ENCODE measurements at places on chromosomes 3 and 15.

- no peak for DNase-seq
Observed at GRCh38 chr15:52422001-52422400, 106.7 kb downstream of the MYO5A start.

GRCh38 chr3:169945313-169945712 is 21.3 kb upstream of the SEC62 start:
- DNase-seq: no peak

GRCh38 chr3:24048843-24049242 is 103.8 kb downstream of the NR1D2 start:
- no peak for DNase-seq

DNA sequence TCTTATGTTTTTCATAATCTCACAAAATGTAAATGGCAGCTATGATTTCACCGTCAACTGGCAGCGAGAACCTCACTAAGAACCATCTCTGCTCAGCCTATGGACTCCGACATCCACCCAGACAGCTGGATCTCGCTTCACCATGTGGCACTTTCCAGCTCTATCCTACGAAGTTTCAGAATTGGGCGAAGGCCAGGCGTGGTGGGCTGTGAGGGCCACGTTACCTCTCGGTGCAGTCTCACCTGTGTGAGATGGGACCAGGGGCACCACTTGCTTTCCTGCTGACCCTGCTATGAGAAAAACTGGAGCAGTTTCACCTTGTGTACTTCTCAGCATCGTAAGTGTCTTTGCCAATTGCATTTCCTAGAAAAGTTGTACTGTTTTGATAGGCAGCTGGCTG is 32.3 kb downstream of the CHDH start:
- no peak for DNase-seq

GRCh38 chr3:100033903-100034471 is 80.3 kb downstream of the FILIP1L start:
- no peak for DNase-seq

- no peak for DNase-seq
Observed at GRCh38 chr15:54150255-54150654, 172.0 kb downstream of the UNC13C start.

GRCh38 chr3:98501270-98501669 is 3.8 kb downstream of the OR5K2 start:
- DNase-seq: no peak

DNA sequence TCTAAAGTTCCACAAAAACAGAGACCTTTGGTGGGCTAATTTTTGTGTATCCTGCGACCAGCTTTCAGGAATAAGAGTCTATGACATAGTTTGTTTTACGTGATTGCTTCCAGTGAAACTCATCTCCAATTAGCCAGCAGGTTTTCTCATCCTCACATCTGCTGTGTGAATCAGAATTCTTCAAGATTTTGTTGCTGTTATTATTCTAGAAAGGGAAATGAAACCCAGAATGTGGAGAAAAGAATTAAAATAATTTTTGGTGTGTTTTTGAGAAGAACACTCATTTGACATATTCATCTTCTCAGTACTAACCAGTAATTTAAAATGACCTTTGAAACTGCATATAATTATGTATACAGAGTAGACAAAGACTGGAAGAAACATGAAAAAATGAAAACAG is 175.9 kb downstream of the USP13 start:
- no peak for DNase-seq

DNA sequence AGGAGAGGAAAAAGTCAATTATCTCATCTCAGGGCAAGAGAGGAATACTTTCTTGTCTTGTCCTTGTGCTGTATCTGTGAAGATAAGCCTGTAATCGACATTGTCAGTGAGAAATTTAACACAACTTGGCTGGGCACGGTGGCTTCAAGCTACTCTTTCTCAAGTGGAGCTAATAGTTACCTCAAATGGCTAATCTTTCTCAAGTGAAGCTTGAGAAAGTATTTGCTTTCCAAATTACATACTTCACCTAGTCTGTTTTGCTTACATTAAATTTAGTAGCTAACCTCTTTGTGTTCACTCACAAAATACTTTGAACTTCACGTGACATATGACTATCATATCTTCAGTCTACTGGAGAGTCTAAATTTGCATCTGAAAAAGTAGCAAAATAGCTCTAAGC is 48.3 kb upstream of the B3GALNT1 start:
- DNase-seq: no peak

- no peak for DNase-seq
Observed at GRCh38 chr3:65556934-65557577, 481.7 kb downstream of the MAGI1 start.

- DNase-seq: no peak
Observed at GRCh38 chr3:188339410-188340295, 185.7 kb downstream of the LPP start.

DNA sequence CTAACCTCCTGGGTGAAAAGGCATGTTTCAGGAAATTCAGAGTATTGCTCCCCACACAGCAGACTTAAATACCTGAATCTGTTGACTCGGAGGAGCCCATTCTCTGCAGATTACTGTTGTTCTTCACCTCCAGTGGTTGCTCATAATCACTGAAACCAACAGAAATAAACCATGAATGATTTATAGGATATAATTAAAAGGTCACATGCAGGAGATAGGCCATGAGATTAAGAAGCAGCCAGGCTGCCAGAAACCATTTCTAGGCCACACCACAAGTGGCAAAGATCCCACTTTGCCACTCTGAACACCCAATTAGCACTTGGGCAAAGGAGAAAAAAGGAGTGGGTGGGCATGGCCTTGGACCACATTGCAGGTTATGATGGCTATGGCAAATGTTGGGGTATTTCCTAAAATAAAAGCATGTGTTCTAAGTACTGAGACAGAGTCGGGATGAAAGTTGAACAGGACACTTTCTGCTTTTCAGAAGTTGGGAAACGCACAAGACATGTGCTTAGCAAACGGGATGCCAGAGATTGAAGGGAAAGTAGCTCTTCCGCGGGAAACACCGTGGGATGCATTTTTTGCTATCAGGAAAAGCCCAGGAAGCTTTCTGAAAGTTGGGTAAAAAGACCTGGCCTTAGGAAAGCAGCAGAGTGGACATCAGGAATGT is 1.5 kb downstream of the CDC25A start:
- no peak for DNase-seq

GRCh38 chr3:9955611-9956352 is 3.6 kb upstream of the PRRT3 start:
- no peak for DNase-seq

DNA sequence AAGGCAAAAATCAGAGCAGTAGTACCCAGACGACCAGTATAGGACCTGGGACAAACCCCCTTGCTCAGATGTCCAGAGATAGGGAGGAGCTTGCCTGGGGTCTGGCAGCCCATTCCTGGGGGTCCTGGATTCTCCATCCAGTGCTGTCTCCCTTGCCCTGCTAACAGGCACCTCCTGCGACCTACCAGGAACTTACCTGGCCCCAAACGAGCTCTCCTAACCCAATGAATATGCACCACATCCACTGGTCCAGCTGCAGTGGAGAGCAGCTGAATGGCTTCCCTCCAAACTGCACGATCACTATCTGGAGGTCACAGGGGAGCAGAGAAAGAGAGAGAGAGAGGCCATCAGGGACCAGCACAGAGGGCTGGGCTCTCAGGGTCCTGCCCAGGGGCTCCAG is 19.1 kb upstream of the SEC13 start:
- no peak for DNase-seq

- no peak for DNase-seq
Observed at GRCh38 chr15:32763295-32763694, 45.5 kb downstream of the GREM1 start.

GRCh38 chr15:53746101-53746500 is 13.4 kb downstream of the WDR72 start:
- DNase-seq: no peak

GRCh38 chr15:66894986-66895780 is 170.2 kb upstream of the SMAD3 start:
- DNase-seq: no peak

GRCh38 chr15:87345961-87346360 is 910.6 kb downstream of the NTRK3 start:
- no peak for DNase-seq

GRCh38 chr15:85024509-85025336 is 43.1 kb downstream of the PDE8A start:
- no peak for DNase-seq

DNA sequence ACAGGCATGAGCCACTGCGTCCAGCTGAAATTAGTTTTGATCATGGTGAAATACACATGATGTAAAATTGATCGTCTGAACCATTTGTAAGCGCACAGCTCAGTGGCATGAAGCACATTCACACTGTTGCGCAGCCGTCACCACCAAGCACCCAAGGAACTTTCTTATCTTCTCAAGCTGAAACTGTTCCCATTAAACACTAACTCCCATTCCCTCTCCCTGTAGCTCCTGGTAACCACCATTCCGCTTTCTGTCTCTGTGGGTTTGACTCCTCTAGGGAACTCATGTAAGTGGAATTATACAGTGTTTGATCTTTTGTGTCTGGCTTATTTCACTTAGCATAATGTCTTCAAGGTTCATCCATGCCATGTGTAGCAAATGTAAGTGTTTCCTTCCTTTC is 62.3 kb downstream of the FBLN2 start:
- DNase-seq: no peak

DNA sequence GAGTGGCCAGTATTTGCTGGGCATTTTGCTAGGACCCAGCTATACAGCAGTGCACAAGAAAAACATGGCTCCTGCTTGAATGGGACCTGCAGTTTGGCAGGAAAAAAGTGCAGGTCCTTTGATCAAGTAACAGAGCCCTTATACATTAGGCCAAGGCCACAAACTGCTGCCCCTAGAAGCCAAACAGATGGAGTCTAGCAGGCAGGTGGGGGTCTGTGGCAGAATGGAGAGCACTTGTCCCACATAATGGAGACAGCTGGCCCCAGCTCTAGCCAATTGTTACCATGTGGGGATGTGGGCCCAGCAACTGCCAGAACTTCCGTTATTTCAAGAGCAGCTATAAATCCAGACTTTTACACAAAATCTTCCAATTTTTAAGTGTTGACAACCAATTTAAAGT is 79.3 kb downstream of the SHQ1 start:
- no peak for DNase-seq

- DNase-seq: no peak
Observed at GRCh38 chr15:58313304-58313703, 118.5 kb upstream of the LIPC start.

- peak; percentile 10 for DNase-seq
Observed at GRCh38 chr3:169966951-169967915, 626 bp downstream of the SEC62 start.

GRCh38 chr15:66156310-66156975 is 97.1 kb downstream of the MEGF11 start:
- DNase-seq: no peak

DNA sequence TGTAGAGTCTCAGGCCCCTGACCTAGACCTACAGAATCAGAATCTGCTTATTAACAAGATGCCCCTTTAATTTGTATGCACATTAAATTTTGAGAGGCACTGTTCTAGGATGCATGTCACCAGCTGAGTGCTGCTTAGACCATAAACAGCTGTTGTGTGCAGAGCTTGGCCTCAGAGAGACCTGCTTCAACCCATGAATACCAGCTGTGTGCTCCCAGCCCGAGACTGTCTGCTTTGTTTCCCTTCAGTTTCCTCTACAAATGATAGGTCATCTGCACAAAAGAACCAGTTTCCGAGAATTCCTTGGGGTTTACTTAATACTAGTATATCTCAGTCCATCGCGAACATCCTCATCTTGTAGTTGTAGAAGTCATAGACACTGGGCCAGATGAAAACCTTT is 158.5 kb upstream of the PFN2 start:
- no peak for DNase-seq

GRCh38 chr15:58924327-58924726 is 9.2 kb downstream of the SLTM start:
- no peak for DNase-seq

DNA sequence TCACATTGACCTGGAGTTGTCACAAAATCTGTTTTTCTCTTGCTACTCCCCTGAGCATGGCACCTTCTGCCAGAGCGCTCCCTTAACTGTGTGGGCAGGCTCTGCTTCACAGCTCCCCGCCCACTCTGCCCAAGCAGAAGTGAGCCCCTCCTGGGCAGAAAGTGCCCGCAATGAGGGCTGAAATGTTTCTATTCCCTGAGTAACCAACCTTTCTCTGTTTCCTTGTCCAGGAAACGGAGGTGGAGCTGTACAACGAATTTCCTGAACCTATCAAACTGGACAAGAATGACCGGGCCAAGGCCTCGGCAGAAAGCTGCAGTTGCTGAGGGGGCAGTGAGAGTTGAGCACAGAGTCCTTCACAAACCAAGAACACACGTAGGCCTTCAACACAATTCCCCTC is 66.3 kb upstream of the ACAD9 start:
- DNase-seq: no peak

DNA sequence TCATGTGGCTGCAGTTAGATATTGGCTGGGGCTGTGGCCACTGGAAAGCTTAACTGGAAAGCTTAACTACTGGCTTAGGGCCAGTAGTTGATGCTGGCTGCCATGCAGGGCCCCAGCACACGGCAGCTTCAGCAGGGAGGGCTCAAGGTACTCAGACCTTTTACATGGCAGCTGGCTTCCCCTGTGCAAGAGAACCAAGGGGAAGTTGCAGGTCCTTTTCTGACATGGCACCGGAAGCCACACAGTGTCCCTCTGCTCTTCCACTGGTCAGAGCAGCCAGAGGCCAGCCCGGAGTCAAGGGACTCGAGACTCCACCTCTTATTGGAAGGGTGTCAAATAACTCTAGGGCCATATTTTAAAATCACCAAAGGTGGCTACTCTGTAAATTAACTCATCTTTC is 24.5 kb downstream of the CCR9 start:
- DNase-seq: no peak

GRCh38 chr3:114994554-114995341 is 152.3 kb downstream of the ZBTB20 start:
- DNase-seq: no peak

GRCh38 chr3:118688396-118688884 is 346.2 kb downstream of the IGSF11 start:
- no peak for DNase-seq

DNA sequence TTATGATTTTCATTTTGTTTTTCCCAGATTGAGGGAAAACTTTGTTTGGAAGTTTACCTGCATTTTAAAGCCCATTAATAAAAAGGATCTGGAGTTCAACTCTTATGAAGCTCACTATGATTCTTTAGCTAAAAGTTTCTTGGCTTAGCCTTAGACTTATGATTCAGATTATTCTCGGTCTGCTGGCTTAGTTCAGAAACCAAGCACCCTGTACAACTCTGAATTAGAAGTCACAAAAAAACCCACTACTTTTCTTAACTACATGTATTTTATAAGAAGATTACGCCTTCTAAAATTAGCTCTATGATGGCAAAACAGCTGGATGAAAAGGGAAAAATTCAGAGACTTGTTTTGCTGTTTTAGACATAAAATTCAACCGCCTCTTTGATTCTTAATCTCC is 14.3 kb upstream of the DENND4A start:
- no peak for DNase-seq

- DNase-seq: no peak
Observed at GRCh38 chr3:178420033-178420432, 116.2 kb upstream of the KCNMB2 start.

DNA sequence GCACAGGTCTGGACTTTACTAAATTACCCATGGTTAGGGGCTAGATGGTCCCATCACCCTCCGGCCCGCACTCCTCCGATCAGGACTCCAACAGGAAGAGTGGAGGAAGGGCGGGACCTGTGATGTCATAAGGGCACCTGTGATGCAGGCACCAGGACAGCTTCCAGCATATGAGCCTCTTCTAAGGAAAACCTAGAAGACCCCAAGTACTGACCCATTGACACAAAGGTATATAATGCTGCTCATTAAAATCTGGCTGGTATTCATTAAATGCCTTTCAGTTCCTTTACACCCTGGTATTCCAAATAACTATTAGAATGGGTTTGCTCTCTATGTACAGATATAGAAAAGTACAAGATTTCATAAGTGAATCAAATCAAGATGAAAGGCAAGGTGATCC is at the start of gene IQCF5:
TSS of gene IQCF5 (minus strand) at position 101 of the 400 bp plus-strand sequence. CDS start at position 31, 70 bp downstream.
- no peak for DNase-seq

GRCh38 chr3:158961471-158961870 is 159.6 kb downstream of the MFSD1 start:
- no peak for DNase-seq
